ENCODE measurements at places on chromosomes 3 and 15.

- DNase-seq, result no peak
Observed at GRCh38 chr3:158458464-158458863, 112.5 kb upstream of the MLF1 start.

DNA sequence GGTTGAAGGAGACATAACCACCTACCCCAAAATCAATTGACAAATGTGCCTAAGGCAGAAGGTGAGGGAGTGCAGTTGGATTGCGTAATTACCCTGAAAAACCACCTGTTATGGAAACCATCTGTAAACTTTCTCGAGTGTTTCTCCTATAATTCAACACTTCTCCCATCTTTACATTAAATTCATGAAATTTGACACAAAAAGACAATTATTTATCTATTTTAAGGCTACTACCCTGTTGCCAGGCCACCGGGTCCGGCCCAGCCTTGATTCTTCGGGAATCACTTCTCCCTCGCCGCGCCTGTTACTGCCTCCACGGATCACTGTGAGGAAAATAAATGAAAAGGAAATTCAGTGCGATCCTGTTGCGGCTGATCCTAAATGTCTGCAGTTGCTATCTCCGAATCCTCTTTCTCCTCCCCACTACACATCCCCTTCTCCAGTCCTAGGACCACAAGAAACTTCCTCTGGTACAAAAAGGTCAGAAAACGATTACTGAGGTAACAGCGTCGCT, 646 bp downstream of the IQCB1 start:
- no peak for DNase-seq

- DNase-seq, result no peak
Observed at GRCh38 chr15:86021281-86022264, 58.1 kb upstream of the AGBL1 start.

DNA sequence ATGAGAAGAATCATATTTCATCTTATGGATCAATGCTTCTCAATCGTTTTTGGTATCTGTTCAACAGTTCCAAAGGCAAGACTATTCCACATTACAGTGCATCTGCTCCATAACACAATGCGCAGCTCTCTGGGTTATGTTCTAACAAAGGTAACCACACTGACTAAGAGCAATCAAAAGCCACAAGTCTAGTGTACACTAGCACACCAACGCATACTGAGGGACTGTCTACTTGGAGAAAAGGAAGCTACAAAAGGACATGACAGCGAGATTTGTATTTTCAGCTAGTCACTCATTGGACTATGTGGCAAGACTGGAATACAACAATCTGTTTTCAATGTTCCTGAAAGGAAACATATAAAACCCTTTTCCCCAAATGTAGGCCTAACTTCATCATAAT, 35.8 kb downstream of the SETD2 start:
- DNase-seq, result no peak

GRCh38 chr3:189498995-189499704, 132.0 kb upstream of the TP63 start:
- DNase-seq, result no peak

- DNase-seq, result no peak
Observed at GRCh38 chr15:47439146-47440111, 277.9 kb upstream of the SEMA6D start.

DNA sequence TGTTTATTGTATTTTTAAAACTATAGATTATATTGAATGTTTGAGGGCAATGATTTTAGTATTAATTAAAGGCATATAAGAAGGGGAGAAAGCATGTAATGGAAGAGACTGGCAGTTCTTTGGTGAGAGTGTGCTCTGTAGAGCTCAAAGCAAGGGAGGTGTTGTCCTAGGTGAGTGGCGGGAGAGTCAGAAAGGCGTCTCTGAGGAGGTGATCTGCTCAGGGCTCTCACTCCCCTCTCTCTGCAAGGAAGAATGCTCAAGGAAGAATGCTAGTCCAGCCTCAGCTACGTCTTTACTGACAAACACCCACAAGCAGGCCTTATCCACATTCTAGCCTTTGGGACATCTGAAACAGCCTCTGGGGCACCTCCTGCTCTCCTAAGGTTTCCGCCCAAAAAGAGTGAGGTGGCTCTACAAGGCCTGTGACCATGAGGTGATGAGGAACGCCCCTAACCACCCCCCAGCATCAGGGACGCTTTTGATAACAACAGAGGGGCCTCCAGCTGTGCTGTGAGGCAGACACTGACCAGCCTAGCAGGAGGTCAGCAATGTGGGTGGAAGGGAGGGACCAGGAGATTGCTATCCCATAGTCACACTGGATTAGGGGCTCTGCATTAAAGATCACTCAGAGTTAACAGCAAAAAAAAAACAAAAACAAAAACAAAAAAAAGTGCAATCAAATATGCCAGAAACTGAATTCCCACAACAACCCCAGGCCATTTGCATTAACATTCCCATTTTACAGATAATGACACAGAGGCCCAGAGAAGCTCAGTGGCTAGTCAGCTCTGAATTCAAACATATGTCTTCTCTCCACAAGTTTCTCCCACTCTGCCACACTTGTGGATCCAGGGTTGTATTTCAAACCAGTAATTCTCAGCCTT, 202.2 kb upstream of the CTNNB1 start:
- DNase-seq, result no peak
